ENCODE measurements at places on chromosomes 2 and 18. TPM values are rescaled to one million over a fixed set of nuclear protein-coding genes. Genes with fewer than 3 reads are reported as not detected.

The FAM110C gene
- 59.1 TPM for total RNA-seq

DNA sequence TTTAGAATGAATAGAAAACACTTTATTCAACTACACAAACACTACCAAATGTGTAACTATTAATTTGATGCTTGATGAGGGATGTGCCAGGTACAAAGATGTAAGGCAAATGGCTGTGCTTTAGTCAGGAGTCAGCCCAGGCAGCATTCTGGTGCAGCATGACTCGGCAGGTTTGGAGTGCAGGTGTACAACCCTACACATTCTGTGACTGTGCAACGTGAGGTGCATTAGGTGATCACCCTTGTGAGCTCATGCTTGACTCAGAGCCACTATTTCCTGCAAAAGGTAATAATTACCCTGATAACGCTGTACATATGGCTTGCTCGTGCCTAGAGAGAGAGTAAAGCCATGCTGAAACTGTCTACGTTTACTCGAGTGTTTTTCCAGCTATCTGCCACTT lies 288.7 kb upstream of the DSEL start:
- no peaks in the 10 kb centered on the region for H3K36me3 ChIP-seq
- no peak overlapping the region for H3K27ac ChIP-seq
- no peak for DNase-seq
- H3K4me1 ChIP-seq, result no peaks in the 10 kb centered on the region

GRCh38 chr2:104521247-104521646 lies 332.7 kb upstream of the POU3F3 start:
- DNase-seq, result no peak
- no peaks in the 10 kb centered on the region for H3K4me1 ChIP-seq
- no peak overlapping the region for H3K27ac ChIP-seq
- H3K36me3 ChIP-seq, result no peaks in the 10 kb centered on the region
- H3K27me3 ChIP-seq, result no peaks in the 10 kb centered on the region

- no peak overlapping the region for H3K4me3 ChIP-seq
- DNase-seq, result no peak
- H3K27me3 ChIP-seq, result no peaks in the 10 kb centered on the region
- H3K36me3 ChIP-seq, result no peaks in the 10 kb centered on the region
- no peak overlapping the region for H3K27ac ChIP-seq
Measured at GRCh38 chr2:85684380-85684779, 9.8 kb upstream of the GNLY start.
